ENCODE measurements at places on chromosomes 12 and 14.

GRCh38 chr14:74737753-74738325, 24.9 kb downstream of the FCF1 start:
- DNase-seq = no peak

DNA sequence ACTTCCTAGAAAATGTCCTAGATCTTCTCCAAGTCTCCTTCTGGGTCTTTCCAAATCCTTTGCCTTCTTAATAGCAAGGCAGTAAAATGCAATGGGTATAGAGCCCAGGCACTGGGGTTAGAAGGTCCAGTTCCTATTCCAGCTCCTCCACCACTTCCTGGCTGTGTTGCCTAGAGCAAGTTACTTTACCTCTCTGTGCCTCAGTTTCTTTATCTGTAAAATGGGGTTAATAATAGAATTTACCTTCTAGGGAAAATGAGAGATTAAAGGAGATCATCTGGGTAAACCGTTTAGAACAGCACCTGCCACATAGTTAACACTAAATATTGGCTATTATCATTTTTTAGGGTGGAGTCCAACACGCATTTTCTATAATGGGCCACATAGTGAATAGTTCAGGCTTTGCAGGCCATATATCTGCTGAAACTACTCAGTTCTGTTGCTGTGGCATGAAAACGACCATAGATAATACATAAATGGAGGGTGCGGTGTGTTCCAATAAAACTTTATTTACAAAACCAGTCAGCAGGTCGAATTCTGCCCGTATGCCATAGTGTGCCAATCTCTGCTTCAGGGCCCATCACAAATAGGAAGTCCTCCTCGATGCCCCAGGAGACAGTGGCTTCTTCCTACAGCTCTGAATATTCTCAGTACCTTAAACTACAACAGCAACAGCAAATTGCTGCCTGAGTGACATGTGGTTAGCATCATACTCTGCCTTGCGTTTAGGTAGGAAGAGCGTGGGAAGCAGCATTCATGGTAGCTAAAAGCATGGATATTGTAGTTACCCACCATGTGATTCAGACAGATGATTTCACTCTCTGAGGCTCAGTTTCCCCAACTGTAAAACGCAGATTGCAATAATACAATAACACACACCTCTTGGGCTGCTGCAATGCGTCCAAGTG, 60.9 kb downstream of the SVOP start:
- no peak for DNase-seq

DNA sequence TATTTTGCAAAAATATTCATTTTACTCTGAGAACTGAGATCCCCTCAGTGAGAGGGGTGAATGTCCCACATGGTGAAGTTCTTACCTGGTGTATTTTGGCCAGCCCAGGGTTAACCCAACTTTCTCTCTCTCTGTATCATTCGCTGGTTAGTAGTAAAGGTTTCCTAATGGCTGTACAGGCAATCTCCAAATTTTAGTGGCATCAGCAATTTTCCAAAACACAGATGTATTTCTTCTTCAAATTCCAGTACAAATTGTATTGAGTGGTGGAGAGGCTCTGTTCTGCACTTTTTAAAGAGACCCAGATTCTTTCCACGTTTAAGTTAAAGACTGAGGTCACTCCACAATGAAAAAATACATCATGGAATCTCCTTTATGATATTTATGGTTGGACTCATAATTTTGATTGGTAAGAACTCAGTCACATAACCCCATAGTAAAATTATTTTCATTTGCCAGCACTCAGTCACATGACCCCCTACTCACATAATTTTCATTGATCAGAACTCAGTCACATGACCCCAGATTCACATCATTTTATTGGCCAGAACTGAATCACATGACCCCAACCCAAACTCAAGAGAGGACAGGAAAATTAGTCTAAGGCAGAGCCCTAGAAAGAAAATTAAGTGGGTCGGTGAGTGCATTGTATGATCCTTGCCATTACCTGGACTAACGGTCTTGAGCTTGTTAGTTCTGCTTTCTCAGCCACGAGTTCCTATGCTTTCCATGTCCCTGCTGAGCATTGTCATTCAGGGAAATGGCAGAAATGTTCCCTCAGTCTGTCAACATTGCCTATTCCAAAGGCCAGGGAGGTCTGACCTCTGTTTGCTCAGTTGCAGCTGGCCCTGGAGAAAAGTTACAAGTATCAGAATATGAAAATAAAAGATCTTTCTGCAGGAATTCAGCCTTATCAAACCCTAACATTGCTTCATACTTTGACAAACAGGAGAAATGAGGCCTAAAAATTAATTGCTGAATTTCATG, 1536.2 kb downstream of the AACS start:
- DNase-seq = no peak

GRCh38 chr12:107558141-107558815, 127.3 kb upstream of the PWP1 start:
- DNase-seq = no peak

GRCh38 chr14:44662250-44662891, 155.3 kb upstream of the FSCB start:
- DNase-seq = no peak
